ENCODE measurements at places on chromosomes 7 and 10. TPM values are rescaled to one million over a fixed set of nuclear protein-coding genes. Genes with fewer than 3 reads are reported as not detected.
A peak's percentile ranks its signal among the peaks of the same experiment; 100 is the strongest.

GRCh38 chr7:22998519-22998896, 15.4 kb downstream of the HYCC1 start:
- DNase-seq, result no peak

Gene FAM13C
- not detected for total RNA-seq

- DNase-seq, result peak; percentile 56
Observed at GRCh38 chr10:101062232-101063049, 652 bp downstream of the KAZALD1 start.

GRCh38 chr7:51328351-51328801, 11.8 kb upstream of the COBL start:
- no peak for DNase-seq

DNA sequence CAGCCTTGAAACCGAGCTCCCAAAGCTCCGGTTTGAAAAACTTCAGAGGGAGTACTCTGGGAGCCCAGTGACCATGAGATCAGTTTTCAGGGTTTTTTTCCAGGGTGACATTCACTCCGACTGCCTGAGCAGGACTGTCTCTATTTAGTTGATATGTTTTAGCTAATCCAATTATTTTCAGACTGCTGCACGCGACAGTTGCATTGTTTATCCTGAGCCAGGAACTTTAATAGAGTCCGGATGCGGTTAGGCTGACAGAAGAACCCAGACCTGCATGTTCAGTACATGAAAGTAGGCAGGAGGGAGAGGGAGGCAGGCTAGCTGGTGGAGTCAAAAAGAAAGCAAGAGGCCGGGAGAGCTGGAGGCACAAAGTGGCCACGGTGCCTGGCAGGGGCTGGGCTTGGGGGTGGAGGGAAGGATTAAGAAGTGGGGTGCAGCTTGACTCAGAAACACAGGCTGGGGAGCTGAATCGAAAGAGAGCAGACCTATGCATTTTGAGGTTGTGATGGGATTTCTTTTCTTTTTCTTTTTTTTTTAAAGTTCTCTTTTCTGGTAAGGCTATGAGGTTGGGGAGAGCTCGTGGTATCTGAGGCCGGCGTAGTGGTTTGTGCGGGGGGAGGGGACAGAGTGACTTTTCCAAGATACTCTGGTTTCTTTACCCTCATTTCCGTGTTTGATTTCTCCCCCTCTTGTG, 5.7 kb downstream of the GATA3 start:
- DNase-seq, result no peak

DNA sequence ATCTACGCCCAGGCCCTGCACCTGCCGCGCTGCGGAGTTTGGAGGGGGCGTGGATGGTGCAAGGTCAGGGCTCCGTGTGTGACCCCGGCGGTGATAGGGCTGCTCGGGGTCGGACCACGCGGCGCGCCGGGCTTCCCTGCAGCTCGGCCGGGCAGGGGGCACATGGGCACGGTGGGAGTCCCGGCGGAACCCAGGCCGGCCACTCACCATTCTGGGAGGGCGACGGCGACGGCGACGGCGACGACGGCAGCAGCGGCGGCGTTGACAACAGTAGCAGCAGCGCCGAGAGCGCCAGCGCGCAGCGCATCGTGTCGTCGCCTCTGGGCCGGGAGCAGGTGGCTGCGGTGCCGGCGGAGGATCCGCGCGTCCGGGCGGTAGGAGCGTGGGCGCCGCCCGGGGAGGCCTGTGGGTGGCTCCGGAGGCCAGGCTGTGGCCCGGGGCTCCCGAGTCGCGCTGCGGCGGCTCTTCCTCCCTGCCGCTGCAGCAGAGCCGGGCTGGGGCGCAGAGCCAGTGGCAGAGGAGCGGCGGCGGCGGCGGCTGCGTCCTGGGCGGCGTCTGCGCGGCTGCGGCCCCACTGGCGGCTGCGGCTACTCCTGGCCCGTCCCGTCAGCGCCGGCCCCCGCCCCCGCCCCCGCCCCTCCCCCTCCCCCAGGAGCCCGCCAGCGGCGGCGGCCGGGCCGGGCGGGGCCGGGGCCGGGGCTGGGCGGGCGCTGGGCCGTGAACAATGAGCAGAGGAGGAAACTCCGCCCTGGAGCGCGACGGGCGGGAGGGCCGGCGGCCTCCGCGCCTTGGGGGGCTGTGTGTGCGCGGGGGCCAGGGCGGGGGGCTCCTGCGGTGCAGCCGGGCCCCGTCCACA, at the start of gene PODXL:
Gene PODXL (minus strand): TSS at position 576 of the 856 bp plus-strand sequence. CDS start 269 bp downstream, at position 307.
- peak; percentile 70 for DNase-seq

GRCh38 chr10:86855513-86855912, 99.1 kb downstream of the BMPR1A start:
- no peak for DNase-seq

DNA sequence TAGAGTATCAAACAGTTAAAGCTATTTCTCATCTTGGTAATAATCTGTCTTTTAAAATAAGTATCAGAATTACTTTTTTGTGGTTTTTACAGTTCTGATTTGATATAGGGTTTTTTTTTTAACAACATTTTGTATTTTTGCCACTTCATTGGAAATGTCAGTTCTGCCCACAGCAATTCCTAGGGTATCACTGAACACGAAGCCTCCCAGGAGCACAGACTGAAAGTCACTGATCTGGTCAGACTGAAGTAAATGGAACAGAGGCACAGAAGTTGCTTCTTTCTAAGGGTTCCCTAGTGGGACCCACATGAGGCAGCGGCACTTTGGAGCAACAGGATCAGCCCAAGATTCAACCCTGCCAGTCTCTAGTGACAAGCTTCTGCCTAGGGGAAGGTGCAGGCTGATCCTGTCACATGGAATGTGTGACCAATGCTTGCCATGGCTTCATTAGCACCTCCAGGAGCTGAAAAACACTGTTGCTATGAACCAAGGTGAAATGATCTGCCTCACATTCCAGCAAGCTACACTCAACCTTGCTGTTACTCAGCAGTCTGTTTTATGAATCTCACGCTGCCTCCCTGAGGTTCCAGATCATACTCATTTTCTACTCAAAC, 273.4 kb upstream of the CSTF2T start:
- no peak for DNase-seq

Gene ANKRD7
- not detected for total RNA-seq

DNA sequence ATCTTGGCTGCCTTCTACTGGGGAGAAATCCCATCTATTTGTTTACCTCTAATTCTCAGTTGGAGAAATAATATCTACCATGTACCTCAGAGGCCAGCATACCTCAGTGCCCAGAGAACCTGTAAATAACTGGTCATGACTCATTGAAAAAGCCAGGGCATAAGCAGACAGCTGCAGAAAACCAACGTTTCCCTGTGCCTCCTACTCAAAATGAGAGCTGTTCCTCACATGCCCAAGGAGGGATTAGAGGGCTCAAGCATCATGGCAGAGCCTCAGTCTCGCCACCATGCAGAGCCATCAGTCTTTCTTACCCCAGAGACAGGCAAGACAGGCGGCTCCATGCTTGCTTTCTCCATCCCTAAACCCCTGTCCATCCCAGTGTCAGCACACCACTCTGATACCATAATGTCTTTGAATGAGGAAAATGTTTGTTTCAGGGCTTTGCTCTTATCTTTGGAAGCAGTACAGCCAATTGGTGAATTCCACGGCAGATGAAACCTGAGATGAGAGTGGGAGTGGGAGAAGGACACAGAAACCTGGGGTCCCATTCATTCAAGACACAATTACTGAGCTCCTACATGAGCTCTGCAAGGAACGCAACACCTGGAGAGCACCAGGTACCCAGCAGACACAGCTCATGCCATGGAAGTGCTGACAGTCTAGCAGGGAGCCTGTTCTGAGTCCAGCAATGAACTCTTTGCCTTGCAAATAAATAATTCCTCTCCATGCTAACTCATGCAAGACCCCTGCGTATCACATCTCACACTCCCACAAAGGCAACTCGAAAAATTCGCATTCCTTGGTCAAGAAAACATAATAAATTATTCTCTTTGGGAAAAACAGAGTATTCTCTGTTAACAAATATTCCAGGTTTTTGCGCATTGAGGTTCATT, 21.1 kb downstream of the PON1 start:
- no peak for DNase-seq

GRCh38 chr10:116109881-116110280, 163.1 kb downstream of the GFRA1 start:
- DNase-seq, result no peak

Gene PBLD
- total RNA-seq, result 2.1 TPM

Gene SEMA3A
- 0.21 TPM for total RNA-seq

Gene WNT8B
- total RNA-seq, result not detected

DNA sequence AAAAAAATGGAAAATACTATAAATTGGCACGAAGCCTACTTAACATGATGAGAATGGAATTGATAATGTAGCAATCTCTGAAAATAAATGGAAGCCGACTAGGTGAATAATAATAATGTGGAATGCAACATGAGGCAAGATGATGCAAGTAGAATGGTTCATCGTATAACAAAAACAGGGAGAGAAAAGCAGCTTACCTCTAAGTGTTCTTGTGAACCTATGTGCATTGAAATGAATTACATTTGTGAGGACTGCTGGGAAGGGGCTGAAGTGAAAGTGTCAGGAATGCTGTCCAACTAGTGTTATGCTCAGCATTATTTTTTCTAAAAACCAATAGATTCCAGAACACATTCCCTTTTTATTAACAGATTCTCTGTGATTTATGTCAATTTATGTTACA, 440.6 kb upstream of the LRRN3 start:
- no peak for DNase-seq

- DNase-seq, result no peak
Observed at GRCh38 chr10:114624951-114625780, 32.9 kb downstream of the ABLIM1 start.

GRCh38 chr7:114922652-114923402, 933 bp downstream of the MDFIC start:
- DNase-seq, result peak; percentile 47

DNA sequence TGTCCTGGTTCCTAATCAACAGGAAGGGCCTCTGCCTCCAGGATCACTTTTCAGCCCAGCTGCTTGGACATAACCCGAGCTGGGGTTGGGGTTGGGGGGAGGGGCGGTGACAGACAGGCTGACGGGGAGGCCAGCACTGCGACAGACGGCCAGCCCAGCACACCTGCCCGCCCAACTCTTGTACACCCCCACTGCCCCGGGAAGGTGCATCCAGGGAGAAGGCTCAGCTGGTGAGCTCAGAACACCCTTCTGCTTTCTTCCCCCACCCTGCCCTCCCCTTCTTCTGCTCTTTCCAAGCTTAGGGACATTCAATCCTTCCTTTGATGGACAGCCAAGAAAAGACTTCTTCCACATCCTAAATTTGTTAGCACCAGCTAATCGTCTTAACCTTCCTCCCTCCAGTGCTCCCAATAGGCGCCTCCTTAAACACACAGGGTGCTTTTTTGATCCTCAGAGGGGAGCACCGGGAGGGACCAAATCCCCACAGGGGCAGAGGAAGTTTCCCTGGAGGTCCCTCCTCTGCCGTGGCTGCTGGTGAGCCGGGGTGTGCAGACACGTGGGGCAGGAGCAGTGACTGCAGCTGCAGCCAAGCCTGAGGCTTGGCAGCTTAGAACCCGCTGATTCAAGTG, 44.7 kb downstream of the COL13A1 start:
- no peak for DNase-seq

DNA sequence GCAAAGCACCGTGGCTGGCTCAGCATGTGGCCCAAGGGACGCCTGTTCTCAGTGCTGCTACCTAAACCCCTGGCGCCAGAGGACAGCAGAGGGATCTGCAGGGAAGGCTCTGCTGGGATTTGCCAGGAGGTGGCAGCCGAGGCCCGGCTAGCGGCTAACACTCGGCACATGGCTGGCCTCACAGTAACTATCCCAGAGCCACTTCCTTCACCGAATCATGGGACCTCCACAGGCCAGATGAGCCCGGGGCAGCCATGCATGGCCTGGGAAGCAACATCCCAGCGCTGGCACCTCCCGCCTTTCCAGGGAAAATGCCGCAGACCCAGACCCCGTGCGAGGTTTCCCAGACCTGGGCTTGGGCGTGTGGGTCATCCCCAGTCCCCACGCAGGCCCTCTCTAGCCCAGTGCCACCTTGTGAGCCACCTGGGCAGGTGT, 36.4 kb downstream of the DPYSL4 start:
- peak; percentile 76 for DNase-seq

Gene EPHB6
- 6.5 TPM for total RNA-seq

DNA sequence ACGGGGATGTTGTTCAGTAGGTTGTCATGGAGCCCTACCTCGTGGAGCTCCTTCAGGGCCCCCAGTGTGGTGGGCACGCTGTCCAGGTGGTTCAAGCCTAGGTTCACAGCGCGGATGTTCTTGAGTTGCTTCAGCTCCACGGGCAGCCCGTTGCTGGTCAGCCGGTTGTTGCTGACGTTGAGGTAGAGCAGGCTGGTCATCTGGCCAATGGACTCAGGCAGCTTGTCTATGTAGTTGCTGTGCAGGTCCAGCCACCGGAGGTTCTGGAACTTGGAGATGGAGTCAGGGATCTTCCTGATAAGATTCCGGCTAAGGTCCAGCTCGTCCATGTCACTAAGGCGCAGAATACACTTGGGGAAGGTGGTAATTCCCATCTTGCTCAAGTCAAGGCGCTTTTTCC, 26.0 kb downstream of the LRRC18 start:
- DNase-seq, result no peak

Gene C7orf57
- not detected for total RNA-seq

- no peak for DNase-seq
Observed at GRCh38 chr10:21334891-21335696, 190.4 kb downstream of the SKIDA1 start.

DNA sequence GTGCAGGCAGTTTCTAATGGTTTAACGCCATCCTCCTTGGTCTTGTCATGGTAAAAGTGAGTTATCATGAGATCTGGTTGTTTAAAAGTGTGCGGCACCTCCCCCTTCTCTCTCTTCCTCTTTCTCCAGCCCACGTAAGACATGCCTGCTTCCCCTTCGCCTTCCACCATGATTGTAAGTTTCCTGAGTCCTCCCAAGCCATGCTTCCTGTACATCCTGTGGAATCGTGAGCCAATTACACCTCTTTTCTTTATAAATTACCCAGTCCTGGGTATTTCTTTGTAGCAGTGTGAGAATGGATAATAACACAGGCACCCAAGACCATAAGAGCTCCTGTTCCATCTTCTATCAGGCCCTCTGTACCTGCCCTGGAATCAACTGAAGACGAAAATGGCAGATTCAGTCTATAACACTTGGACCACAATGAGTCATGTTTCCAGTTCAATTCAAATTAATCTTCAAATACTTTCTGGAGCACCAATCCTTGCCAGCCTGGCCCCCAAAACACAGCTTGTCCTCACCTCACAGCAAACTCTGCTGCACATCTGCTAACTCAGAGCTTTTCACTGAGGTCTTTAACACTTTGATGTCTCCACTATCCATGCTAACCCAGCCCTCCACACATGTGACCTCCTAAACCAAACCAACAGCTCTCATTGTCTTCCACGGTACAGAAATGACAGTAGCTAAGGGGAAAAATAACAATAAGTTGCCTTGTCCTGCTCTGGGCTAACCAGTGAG, 73.2 kb downstream of the SFMBT2 start:
- DNase-seq, result no peak

Gene TRIM56
- 63.9 TPM for total RNA-seq

- no peak for DNase-seq
Observed at GRCh38 chr10:117092386-117092785, 45.7 kb downstream of the VAX1 start.

- DNase-seq, result peak; percentile 55
Observed at GRCh38 chr10:80444646-80445319, 9.3 kb upstream of the TSPAN14 start.

Gene CALML3
- total RNA-seq, result not detected

Gene RAB19
- total RNA-seq, result 2.8 TPM

Gene CHN2
- total RNA-seq, result 40.6 TPM

All from natural killer cell (primary cell).